RKO (cell line): ENCODE measurements at places on chromosomes 7 and 10.
A peak's percentile ranks its signal among the peaks of the same experiment; 100 is the strongest.

DNA sequence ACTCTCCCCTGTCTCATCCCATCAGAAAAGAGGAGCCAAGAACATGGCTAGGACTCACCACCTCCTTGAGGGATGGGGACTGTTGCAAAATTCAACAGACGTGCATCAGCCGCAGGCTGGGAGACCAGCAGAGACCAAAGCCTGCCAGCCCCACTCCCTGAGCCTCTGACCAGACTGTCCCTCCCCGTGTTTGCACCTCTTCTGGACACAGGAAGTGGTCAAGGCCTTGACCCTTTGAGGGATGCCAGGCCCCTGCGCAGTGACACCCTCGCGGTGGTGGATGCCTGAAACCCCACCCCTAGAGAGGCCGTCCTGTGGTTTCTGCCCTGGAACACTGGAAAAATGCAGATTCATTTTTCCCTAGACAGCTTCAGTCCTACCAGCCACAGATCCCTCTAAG, 128.4 kb upstream of the TCF7L2 start:
- no peak for DNase-seq

- DNase-seq, result no peak
Observed at GRCh38 chr10:89226891-89227290, 19.8 kb upstream of the CH25H start.

DNA sequence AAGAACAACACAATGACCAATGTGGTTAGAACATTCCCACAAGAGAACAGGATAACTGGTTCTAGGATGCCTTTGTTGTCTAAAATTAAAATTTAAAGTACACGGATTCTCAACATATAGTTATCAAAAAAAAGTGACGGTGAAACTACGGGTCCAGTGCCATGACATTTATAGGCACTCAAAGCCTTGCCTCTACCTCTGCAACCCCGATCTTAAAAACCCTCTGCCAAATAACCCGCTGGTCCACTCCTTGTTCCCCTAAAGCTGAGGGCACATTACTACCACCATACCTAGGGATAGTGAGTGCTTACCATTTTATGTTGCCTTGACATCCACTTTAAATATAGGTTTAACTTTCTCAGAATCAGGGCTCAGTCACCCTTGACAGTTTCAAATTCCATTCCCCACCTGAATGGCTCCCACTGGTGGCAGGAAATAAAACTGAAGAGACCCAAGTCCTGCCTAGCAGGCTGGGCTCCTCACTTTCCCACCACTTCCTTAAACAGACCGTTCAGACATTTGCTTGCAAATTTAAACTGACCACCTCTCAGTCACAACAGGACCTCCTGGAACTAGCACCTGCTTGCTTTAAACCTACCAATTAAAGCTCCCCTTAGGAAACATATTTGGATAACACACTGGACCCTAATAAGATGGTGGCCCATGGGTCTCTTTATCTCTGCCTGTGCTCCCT, 169.9 kb upstream of the ASAH2 start:
- DNase-seq, result peak; percentile 50

GRCh38 chr7:101865455-101865854, 48.0 kb downstream of the CUX1 start:
- no peak for DNase-seq

DNA sequence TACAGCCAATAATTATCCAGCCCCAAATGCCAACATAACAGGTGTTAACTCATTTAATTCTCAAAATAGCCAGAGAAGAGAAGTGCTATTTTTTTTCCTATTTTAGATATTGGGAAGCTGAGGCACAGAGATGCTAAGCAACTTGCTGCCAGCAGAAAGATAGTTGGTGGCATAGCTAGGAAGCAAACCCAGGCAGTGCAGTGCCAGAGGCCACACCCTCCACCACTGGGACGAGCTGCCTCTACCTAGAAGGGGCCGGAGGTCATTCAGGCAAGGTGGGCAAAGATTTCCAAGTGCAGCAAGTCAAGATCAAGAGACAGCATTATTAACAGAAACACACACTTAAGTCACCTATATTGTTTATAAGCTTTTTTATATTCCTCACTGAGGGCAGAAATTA, 654.1 kb downstream of the INHBA start:
- DNase-seq, result no peak

DNA sequence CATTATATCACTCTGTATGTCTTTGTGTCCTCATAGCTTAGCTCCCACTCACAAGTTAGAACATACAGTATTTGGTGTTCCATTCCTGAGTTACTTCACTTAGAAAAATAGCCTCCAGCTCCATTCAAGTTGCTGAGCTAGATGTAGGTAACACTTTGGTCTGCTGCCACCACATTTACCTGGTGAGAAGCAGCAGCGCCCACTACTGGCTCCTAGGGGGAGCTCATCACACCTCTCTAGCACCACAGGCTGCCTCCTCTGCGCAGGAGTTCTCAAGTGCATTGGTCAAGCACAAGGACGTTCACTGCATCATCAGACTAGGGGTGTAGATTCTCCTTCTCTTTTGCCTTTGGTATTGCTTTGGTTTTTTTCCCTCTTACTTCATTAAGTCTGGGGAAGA, 530.9 kb upstream of the AUTS2 start:
- DNase-seq, result no peak

- DNase-seq, result no peak
Observed at GRCh38 chr7:8378349-8379019, 54.9 kb upstream of the NXPH1 start.

DNA sequence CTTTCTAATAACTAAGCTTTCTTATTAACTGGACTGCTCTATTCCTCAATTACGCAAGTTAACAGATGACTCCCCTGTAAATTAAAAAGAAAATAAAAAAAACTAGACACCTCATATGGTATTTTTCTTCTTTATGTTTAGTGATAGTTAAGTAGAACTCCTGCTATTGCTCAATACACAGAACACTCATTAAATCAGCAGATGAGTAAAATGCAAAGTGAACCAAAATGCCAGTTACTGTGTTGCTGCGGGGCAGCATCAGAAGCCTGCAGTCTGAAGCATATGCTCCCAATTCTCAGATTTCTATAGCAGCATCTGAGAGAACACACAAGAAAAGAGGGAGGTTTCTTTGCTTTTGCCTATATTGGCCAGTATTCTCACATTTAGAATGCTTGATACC, 28.4 kb downstream of the CDK6 start:
- no peak for DNase-seq

- DNase-seq, result no peak
Observed at GRCh38 chr7:151125846-151126481, 39.7 kb downstream of the AGAP3 start.

GRCh38 chr7:34902182-34902581, 135.1 kb downstream of the DPY19L1 start:
- DNase-seq, result no peak

DNA sequence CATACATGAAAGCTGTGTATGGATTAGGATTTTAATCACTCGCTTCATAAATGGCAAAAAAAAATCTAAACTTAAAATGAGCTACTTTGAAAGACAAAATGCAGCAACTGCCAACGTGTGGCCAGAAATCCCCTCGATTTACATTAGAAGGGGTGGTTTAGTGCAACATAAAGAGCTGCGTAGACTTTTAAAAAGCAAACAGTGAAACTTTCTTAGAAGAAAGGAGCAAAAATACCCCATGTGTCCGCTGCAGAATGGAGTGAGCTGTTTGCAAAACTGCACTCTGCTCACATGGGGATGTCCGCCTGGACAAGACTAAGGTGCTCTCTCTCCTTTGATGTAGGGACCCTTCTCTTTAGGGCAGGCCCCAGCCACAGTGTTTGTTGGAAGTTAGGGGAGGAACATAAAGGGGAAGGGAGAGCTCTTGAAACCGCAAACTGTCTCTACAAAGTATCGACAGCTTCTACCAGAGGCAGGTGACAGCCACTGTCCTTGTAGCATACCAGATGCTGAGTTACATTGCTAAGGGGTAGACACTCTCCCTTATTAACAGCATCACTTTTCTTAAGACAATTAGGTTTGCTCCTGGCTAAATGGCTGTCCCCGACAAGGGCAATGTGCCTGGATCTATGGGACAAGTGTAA, 528.1 kb downstream of the KCNMA1 start:
- no peak for DNase-seq

DNA sequence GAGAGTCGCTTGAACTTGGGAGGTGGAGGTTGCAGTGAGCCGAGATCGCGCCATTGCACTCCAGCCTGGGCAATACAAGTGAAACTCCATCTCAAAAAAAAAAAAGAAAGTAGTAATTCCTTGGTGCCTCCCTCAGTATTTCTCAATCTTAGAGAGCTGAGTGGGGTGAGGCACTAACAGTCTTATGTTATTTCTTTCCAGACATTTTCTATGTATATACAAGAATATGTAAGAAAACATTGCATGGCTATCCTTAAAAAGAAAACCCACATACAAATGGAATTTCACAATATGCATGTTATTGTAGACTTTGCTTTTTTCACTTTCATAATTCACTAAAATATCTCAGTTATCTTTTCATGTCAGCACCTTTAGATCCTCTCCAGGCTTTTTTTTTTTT, 13.6 kb upstream of the SLF2 start:
- no peak for DNase-seq
